ENCODE measurements at places on chromosomes 1 and 21. TPM values are rescaled to one million over a fixed set of nuclear protein-coding genes. Genes with fewer than 3 reads are reported as not detected.

DNA sequence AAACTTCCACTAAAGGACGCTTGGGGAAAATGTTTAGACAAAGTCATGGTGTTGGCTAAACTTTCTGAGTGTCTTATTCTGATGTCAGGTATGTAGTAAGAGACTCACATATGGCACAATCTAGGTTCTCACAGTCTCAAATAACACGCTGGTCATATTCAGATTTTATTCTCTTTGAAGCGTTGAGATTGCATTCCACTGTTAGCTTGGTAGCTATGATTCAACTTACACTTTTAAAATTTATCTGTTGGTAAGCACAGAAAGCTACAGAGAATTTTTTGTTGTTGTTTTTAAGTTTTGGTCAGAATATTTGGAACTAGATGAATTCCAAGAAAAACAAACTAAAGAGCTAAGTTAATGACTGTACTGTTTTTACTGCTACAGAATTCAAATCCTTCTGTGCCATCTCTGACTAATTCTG, 126.7 kb downstream of the PRRX1 start:
- no peaks in the 10 kb centered on the region for H3K4me1 ChIP-seq
- H3K36me3 ChIP-seq: no peaks in the 10 kb centered on the region
- DNase-seq: no peak
- H3K4me3 ChIP-seq: no peak overlapping the region
- no peak overlapping the region for H3K27ac ChIP-seq

FCGR1A gene
- not detected for total RNA-seq

DNA sequence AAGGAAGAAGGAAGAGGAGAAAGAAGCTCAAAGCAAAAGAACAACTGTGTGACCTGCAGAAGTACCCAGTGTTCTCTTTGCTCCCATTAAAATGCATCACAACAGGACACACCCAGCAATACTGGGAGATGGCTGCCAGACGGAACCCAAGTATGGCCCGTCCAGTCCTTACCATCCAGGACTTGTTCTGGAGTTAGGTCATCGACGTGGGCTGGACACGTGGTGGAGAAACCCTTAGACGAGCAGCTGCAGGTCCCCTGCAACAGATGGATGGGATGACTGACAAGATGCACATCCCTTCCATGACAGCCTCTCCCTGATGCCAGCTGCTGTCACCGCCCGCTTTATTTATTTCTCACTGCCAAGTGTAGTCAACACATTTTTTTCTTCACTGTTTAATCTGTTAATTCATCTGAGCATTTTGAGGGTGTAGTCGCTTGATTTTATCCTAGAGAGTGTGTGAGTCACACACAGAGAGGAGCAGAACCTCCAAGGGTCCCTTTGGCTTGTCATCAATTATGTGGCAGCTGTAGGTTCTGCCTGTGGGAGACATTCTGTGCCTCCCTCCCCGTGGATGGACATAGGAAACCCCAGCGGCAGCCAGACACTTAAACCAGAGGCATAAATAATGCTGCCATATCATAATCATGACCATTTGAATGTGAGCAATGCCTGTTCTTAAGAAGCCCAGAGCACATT, 80.9 kb downstream of the ABCA4 start:
- no peaks in the 10 kb centered on the region for H3K36me3 ChIP-seq
- no peak for DNase-seq
- peaks cover 8% of the 10 kb centered on the region for H3K4me1 ChIP-seq
- H3K27me3 ChIP-seq: no peaks in the 10 kb centered on the region

DNA sequence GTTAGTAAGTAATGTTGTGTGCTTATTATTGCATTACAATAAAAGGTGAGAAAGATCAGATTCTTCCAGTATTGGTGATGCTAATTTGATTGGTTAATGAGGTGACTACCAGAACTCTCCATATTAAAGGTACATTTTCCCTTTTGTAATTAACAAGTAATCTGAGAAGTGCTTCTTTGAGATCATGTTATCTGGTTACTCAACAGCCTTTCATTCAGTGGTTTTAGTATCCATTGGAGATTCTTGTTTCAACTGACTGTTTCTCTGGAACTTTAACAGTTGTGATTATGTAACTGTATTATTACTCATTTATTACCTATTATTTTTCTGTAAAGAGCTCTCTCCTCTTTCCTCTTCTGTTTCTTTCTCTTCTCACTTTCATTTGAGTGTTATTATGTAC, 86.7 kb downstream of the PEX14 start:
- H3K4me1 ChIP-seq: no peaks in the 10 kb centered on the region
- no peak for DNase-seq
- H3K27ac ChIP-seq: no peak overlapping the region
- no peaks in the 10 kb centered on the region for H3K36me3 ChIP-seq

PPIAL4G gene
- total RNA-seq: not detected

PLA2G2F gene
- total RNA-seq: not detected

SEMA4A gene
- 2.6 TPM for total RNA-seq

DNA sequence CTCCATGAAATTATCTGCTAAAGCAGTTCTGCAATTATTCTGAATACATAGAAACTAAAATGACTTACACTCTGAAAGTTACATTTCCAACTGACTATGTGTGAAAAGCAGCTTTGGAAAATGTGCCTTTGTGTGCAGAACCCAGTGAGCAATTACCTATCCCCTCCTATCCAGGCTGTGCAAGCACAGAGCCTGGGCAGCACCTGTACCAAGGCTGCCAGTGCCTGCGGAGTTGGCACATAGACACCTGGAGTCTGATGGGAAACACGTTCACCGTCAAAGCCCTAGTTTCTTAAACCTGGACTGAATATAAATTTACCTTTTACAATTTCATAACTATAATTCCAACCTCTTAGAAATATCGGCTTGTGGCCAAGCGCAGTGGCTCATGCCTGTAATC, 307.3 kb downstream of the KCNH1 start:
- no peaks in the 10 kb centered on the region for H3K27me3 ChIP-seq
- H3K4me3 ChIP-seq: no peak overlapping the region
- no peaks in the 10 kb centered on the region for H3K4me1 ChIP-seq
- no peaks in the 10 kb centered on the region for H3K36me3 ChIP-seq

DNA sequence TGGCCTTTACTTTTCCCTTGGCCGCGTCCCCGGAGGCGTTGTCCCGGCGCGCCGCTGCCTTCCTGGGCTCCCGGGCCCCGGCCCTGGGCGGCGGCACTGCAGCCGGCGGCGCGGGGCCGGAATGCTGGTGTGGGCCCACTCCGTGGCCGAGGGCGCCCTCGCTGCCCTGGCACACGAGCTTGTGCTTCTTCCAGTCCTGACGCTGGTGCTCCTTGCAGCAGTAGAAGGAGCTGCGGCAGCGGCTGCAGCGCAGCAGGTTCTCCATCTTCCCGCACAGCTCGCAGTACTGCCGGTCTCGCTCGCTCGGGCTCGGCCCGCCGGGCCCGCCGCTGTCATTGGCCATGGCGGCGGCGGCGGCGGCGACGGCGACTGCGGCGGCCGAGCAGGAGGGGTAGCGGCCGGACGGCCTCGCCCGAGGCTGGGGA, 529 bp downstream of the EGLN1 start:
- H3K27ac ChIP-seq: peak overlapping the region; percentile 97
- H3K4me1 ChIP-seq: peaks cover 61% of the 10 kb centered on the region
- no peaks in the 10 kb centered on the region for H3K27me3 ChIP-seq
- H3K4me3 ChIP-seq: peak overlapping the region; percentile 70
- DNase-seq: peak; percentile 45
- H3K36me3 ChIP-seq: no peaks in the 10 kb centered on the region

CAPN8 gene
- 43.1 TPM for total RNA-seq

- H3K4me1 ChIP-seq: peaks cover 22% of the 10 kb centered on the region
- DNase-seq: no peak
- no peak overlapping the region for H3K4me3 ChIP-seq
- no peak overlapping the region for H3K27ac ChIP-seq
- no peaks in the 10 kb centered on the region for H3K36me3 ChIP-seq
Measured at GRCh38 chr1:61754545-61754944, 12.3 kb downstream of the PATJ start.

Measured in body of pancreas (tissue), 4 donors.